ENCODE measurements at places on chromosomes 6 and 20.

DNA sequence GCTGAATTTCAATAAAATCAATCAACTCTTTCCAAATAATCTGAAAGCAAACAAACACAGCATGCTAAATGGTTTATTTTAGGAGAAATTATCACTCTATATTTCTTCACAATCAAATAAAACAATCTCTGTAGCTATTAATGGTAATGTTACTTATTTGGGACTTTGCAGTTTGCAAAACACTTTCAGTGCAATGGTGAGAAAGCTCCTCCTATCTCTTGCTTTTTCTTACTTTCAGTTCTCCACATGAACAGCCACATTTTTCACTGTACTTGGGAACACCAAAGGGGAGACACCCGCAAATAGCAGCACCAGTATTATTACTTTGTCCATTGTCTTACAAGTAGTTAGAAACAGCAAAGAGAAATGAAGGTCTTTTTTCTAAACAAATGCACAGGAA, 92.4 kb downstream of the DST start:
- no peak for DNase-seq

GRCh38 chr6:53984581-53984980, 126.7 kb upstream of the MLIP start:
- no peak for DNase-seq

DNA sequence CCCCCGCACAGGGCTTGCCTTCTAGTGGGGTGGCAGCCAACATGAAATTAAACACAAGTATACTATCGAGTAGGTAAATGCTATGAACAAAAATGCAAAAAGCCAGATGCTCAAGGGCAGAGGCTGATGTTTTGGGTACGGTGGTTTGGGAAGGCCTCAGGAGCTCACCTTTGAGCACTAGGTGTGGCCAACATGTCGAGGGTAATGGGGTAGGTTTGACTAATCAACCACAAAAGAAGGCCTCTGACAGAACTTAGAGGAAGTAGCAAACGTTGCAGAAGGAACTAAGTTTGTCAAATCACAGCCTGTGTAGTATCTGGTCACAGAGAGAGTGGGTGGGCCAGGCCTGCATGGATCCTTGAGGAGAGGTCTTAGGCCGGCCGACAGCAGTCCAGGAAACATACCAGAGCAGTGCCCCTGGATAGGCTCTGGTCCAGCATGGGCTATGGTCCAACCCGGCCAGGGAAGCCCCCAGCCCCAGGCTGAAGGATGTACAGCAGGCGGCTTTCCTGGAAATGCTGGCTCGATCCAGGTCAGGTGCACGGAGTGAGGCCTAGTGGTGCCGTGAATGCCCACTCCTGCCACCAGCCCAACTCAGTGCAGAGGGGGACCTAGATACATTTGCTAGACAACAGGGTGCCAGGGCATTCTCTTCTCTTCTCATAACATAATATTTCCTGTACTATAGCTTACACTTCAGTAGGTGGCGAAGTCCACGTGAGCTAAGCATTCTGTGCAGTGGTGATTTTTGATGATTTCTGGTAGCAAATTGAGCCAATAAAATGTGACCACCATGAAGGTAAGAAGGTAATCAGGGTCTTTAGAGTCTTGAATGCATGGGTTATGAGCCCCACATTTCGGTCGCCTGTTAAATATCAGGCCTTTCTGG, 56.3 kb upstream of the CD93 start:
- DNase-seq, result no peak

GRCh38 chr20:10619427-10619826, 54.4 kb downstream of the JAG1 start:
- DNase-seq, result no peak

Measured in CD4-positive, alpha-beta T cell treated with Interferon alpha-2 for 1 hour (primary cell).